ENCODE measurements at places on chromosomes 7 and 10.

GRCh38 chr10:49417311-49418052 is 21.6 kb upstream of the DRGX start:
- DNase-seq: no peak

DNA sequence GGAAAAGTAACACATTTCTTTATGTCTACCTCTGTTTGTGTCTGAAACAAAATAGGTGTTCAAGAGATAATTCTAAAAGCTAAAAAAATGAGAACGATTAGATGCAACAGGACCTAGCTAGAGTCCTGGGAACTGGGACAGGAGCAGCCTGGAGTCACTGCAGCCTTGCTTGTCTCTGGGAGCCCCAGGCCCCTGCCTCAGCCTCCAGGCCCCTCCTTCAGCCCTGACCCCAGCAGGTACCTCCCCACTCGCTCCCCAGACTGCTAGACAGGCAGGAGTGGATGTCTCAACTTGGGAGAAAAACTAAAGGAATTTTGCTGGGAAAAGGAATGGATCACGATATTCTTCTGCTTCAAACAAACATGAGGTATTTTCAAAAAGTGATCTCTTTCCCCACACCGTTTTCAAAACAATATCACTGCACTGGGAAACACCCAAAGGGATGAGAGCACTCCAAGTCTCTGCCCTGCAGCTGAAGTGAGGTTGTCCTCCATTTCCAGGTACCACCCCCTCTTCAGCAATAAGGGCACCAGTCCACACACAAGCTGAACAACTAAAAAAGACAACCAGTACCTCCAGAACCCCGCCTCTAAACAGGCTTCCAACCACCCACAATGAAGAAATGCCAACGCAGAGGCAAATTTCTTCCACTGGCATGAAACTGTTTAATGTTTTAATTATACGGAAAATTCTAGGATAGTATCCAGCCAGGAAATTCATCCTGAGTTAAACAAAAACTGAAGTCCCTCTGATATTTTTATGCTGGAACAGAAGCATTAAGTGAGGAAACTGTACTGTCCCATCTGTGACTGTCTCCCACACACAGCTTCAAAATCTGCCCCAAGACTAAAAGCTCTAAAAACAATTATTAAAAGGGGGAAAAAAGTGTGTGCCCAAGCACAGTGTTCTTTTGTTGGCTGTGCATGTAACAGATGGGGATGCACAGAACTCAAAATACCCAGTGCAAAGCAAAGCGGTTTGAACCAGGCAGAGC is 47.2 kb downstream of the XPNPEP1 start:
- DNase-seq: no peak

DNA sequence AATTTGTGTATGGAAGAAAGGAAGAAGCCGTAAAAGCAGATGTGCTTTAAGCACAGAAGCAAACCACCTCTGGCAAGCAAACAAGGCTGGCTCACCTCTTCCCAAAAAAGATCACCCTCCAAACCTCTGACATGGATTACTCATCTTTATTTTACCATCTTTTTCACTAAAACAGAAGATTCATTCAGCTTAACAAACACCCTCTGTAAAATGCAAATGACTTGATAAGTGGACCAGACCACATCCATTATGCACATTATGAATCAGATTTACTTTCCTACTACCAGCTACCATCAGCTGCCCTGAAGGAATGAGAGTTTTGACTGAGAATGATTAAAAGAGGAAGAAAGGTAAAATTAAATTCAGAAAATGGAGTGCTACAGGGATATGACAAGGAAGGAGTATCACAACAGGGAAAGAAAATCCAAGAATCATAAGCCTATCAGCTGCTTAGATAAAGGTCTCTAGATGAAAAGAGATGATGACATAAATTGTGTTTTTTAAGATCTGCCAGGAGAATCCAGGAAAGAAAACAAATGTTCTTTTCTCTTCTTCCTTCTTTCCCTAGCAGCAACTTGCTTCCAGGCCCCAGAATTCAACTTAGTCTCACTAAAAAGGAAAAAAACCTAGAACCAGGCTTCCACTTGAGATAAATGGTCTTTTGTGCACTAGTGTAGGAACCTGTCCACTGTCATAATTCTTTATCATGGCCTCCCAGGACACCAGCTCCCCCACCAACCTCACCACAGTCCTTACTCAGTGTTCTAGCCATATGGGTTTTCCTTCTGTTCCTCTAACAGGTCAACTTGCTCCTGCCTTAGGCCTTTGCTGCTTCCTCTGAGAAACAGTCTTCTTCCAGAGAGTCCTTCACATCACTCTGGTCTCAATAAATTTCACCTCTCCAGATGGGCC is 47.4 kb downstream of the JAZF1 start:
- no peak for DNase-seq

GRCh38 chr10:48501226-48501625 is 103.6 kb downstream of the ARHGAP22 start:
- no peak for DNase-seq

DNA sequence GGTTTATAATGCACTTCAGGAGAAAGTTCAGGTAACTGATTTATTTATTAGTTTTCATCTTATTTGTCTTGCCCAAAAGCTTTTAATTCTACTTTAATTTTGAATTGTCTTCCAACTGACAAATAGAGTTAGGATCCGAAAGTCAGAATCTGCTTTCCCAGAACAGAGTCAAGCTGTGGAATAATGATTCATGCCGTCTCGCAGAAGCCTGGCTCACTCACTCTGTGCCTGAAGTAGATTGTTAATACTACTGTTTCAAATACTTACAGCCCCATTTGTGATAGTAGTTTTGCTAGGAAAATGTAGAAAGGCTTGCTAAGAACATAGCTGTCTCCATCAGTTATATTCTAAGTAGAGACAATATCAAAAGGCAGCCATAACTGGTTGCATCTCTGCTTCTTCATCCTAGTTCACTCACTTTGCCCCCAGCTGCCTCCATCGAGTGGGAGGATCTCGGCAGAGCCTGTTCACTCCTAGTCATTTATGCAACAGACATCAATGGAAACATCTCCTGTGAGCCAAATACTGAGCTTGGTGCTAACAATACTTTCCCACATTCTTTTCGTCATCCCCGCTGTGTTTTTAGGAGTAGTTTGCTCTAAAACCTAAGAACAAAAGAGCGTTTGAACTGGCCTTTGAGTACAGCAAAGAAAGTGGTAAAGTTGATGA is 28.0 kb downstream of the ABRAXAS2 start:
- DNase-seq: no peak

GRCh38 chr10:33715303-33715975 is 381.0 kb upstream of the NRP1 start:
- DNase-seq: no peak

- no peak for DNase-seq
Observed at GRCh38 chr7:22853674-22854157, 31.1 kb upstream of the TOMM7 start.

GRCh38 chr10:17872191-17873091 is 63.3 kb downstream of the MRC1 start:
- no peak for DNase-seq

- no peak for DNase-seq
Observed at GRCh38 chr10:98619446-98619845, 172.7 kb upstream of the HPS1 start.

DNA sequence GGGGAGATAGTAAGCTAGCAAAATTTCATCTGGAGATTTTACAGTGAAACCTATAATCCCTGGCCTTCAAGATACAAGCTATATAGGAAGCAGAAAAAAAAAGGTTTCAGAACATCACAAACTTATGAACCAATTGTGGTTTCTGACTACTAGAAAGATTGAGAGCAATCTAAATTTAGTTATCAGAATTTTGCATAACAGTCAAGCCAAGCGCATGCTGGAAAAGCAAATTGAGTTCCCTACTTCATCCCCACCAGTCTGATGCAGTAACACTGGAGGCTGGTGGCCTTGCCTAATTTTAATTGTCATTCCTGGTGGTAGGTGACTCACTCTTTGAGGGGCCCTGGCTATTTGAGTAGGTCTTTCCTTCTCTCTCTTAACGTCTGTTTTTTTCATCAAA is 46.3 kb upstream of the ELMO1 start:
- DNase-seq: no peak

DNA sequence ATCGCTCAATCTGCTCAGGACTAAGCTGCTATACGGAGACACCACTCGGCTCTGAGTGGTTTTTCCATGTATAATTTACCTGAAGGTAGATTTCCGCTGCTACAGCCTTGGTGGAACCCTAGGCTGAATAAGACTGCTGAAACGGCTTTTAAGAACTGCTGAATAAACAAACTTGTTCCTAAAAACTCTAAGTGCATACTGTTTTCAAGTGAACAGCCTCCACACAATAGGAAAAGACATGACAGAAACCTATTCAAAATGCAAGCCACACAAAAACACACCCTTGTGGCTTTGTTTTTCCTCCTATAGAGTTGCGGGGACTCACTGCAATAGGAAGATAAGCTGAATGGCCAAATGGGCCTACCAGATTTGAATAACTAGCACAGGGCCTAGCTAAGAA is 117.2 kb downstream of the UBE2H start:
- DNase-seq: no peak

- DNase-seq: no peak
Observed at GRCh38 chr10:43888586-43888985, 239.9 kb upstream of the ZNF32 start.

DNA sequence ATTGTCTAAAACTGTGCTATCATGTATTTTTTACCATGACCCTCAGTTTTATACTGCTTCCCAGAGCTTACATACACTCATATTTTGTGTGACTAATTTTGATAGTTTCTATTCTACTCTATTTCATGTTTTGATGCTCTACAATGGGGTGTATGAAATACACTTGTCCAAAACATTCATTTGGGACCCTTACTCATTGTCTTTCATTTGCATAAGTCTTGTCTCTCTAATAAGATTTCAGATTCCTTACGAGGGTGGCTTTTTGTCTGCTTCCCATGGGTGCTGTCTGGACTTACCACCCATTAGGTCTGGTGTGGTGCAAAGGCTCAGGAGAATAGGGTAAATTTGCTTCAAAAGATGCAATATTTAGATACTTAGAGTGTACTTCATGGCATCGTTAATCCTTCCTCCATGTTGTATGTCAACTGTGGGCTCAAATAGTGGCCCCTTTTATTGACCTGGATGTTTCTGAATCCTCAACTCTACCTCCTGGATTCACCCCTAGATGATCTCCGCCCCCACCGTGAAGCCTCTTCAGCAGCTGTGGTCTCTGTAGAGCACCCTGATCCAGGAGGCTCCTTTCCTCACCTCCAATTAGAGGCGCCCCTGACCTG is 3.6 kb upstream of the GIMAP5 start:
- DNase-seq: no peak

GRCh38 chr7:151773797-151774196 is 103.1 kb downstream of the PRKAG2 start:
- DNase-seq: no peak

- no peak for DNase-seq
Observed at GRCh38 chr10:96255549-96256333, 15.6 kb downstream of the BLNK start.

DNA sequence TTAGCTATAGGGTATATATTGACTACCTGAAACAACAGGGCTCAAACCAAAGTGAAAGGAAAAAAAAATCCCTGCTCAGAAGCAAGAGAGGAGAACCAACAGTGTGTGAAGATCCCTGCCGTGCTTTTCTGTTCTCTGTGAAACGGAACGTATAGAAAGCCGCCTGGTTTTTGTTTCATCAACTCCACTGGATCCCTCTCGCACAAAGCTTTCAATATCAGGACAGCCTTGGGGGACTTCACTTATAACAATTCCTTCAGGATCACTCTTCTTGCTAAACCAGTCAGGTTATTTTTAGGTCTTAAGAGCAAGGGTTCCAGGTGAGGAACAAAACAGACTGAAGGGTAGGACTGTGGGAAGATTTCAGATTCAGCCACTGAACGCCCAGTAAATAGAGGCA is 151.1 kb upstream of the CACNA2D1 start:
- DNase-seq: no peak

DNA sequence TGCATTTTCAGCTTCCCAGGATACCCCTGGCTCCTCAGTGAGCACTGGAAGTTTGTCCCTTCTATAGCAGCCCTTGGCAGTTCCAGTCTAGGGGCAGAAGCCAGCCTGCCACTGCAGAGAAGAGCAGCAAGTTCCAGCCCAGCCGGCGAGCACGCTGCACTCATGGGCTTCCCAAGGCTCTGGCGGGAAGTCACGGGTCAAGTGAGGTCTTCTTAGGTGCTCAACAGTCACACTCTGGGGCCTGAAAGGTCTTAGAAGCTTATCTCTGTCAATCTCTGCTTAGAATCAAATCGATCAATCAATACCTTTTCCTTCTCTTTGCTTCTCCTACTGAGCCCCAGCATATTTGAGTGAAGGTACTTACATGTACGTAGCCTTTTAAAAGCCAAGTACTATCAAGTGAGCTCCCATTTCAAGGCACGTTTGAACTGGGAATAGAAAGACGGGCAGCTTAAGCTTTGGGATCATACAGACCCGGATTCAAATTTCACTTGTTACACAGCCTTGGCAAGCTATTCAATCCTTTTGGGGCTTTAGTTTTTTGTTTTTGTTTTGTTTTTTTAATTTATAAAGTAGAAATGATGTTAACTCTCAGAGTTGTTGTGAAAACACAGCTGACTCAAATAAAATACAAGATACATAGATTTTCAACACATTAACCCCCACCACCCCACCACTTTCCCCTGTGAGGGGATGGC is 152.6 kb upstream of the KLF14 start:
- DNase-seq: no peak

DNA sequence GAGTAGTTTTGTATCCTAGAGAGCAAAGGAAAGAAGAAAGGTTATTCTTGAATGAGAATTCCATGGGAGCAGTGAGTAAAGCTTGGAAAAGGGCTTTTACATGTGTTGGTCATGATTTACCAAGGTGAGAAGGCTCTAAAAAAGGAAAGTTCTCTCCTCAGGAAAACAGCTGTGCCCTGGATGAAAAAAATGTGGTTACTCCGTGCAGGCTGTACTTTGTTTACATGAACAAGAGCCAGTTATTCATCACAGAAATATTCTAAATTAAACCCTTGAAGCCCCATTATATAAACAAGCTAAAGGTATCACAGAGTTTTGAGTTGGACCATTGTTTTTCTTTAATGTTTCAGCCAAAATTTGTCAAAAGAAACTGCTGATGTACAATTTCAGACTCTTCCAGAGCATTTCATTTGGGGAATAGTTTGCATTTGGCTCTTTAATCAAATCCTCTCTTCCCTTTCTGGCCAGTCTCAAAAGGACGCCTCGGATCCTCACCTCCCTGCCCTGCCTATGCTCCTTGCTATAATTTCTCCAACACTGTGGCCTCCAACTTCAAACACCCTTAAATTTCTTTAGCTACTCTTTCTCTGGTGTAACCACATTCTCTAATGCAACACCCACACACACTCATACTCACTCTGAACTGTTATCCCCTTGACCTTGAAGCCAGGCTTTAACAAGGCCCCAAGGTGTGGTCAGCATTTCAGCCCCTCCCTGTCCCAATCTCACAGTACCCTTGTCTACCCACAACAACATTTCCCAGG is 47.4 kb downstream of the AFAP1L2 start:
- no peak for DNase-seq

DNA sequence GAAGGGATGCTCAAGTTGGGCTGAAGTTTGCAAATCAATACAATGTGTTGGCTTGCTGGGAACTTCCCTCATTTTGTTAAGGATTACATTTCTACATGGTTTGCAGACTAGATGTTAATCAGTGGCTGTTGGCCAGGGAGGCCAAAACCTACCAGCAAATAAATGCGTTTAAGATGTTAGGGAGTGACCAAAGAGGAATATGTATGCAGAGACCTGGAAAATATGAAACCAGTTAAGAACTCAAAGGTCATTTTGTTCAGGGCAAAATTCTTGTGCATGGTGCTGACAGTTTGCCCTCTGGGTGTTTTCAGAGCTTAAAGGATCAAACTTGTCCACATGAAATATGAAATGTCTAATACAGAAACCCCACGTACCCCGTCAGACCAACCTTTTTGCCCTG is 30.3 kb downstream of the GATA3 start:
- no peak for DNase-seq

All from T-helper 9 cell (primary cell).